ENCODE measurements at places on chromosomes 13 and 19.

GRCh38 chr19:19192910-19193423 lies 909 bp downstream of the RFXANK start:
- peak; percentile 18 for DNase-seq

GRCh38 chr19:49879243-49879963 lies 1.9 kb downstream of the TBC1D17 start:
- no peak for DNase-seq

DNA sequence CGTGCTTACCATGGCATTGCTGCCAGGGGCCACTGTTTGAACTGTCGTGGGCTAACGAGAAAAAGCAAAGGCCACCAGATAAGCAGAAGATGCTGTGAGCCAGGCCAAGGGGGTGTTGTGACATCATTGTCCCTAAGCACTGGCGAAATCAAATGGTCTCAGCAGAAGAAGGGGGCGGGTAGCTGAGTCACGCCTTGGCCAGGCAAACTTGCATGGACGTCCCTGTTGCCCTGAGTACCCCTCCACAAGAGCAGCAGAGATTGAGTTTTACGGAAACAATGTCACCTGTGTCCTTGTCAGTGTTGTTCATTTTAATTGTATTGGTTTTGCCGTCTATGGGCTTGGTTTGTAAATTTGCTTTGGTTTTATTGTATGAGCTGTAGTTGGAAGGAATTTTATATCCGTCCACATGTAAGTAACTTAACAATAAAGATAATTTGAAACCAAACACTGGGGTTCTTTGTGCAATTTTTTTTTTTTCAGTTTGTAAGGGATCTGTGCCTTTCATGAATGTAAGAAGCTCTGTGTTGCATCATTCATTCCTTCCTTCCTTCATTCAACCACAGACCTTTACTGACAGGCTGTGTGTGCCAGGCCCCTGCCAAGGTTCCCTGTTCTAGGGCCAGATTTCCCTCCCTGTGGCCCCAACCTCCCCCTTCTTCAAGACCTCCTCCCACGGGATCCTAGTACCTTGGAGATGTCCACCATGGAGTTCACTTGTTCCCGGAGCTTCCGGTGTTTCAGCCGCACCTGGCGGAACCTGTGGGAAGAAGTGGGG lies 12.3 kb downstream of the KCNN4 start:
- DNase-seq = no peak

DNA sequence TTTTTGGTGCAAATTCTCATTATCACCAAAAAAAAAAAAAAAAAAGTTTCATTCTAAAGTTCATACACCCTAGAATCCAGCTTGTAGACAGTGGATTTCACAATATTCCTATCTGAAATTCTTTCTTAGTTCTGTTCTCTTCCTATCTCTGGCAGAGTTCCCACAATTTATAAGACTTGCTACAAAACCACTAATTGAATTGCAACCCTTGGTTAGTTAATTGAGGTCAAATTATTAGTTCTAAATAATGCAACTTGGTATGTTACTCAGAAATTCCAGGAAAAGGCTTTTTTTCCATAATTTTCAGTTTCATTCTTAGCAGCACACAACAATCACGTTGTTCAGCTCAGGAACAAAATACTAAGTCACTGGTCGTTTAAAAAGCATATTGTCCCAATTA lies 58.5 kb downstream of the SPATA13 start:
- DNase-seq = no peak

DNA sequence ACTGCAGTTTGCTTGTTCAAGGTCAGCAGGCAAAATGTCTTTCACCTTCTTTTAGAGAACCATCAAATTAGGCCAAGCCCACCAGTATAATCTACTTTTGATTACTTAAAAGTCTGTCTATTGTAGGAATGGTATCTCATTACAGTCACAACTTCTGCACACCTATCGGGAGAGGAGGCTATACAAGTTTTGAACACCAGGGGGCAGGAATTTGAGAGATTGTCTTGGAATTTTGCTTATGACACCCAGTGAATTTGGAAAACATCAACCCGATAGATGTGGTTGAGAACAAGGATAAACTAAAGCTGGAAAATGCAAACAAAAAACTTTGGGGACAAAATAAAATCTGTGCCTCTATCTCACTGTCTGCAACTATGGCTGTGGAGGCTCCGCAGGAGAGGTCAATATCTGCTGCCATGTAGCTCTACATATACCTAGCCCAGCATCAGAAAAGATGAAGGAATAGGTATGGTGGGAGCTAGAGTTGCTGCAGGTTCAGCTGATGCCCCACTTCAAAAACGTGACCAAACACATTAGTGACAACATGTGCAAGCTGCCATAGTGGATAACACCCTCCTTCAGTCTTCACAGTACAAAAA lies 1299.2 kb upstream of the SPRY2 start:
- DNase-seq = peak; percentile 7

DNA sequence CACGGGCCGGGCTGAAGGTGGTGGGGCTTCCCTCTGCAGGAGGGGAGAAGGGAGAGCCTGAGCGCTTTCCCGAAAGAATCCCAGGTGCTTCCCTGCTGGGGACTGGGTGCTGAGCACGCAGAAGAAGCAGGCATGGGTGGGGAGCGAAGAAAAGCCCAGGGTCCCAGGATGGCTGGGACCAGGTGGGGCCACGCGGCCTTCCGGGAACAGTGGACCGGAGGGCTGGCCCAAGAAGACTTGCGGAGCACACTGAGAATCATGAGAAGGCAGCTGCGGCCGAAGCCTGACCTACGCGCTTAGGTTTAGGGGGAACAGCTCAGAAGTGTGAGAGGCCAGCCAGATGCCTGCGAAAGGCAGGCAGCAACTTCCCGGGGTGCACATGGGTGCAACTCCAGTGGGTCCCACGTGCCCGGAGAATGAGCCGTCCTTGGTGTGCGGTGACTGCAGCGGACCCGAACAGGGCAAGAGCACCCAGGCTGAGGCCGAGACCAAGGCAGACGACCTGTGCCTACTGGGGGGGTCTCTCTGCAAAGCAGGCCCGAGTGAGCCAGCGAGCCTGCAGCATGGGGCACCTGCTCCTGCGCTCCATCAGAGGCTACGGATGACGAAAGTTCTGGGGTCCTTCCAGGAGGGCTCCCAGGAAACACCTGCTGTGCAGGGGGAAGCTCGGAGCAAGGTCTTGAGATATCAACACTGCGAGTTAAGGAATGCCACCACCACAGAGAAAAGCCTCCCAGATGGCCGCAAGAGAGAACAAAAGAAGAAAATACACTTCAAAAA lies 52.4 kb downstream of the MLLT1 start:
- DNase-seq = no peak

- no peak for DNase-seq
These were observed 130.7 kb downstream of the MYO16 start for GRCh38 chr13:108760129-108760528.

DNA sequence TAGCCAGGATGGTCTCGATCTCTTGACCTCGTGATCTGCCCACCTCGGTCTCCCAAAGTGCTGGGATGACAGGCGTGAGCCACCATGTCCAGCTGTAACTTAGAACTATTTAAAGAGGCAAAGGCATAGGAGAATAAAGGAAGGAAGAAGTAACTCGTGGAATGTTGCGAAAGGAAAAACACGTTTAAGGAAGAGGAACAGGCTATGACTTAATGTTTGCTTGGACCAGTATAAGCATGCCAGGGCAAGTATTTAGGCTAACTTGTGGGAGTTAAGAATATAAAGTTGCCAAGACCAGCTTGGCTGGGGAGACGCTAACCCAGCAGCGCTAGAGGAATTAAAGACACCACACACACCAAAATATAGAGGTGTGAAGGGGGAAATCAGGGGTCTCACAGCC lies 33.5 kb downstream of the ZNF844 start:
- peak; percentile 60 for DNase-seq
